ENCODE measurements at places on chromosomes 11 and 22. TPM values are rescaled to one million over a fixed set of nuclear protein-coding genes. Genes with fewer than 3 reads are reported as not detected.
A peak's percentile ranks its signal among the peaks of the same experiment; 100 is the strongest.

KCTD17 gene
- 42.1 TPM for total RNA-seq

GRCh38 chr22:46000081-46001027, 23.4 kb upstream of the WNT7B start:
- DNase-seq, result no peak

DNA sequence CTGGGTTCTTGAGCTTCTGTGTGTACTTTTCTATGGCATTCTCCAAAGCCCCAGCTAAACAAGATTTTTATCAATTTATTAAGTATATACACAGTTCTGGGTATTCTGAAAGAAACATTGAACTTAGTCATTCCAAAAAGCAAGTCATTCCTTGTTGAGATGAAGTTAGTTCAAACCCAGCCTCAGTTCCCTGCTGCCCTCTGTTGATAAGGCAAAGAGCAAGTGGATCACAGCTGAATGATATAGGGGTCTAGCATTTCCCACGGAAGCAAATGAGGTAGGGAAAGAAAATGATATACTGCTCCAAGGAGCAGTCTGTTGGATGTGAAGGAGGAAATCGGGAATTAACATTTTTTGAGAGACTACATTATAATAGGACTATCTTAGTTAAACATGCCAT, 841.8 kb upstream of the TENM4 start:
- no peak for DNase-seq

DNA sequence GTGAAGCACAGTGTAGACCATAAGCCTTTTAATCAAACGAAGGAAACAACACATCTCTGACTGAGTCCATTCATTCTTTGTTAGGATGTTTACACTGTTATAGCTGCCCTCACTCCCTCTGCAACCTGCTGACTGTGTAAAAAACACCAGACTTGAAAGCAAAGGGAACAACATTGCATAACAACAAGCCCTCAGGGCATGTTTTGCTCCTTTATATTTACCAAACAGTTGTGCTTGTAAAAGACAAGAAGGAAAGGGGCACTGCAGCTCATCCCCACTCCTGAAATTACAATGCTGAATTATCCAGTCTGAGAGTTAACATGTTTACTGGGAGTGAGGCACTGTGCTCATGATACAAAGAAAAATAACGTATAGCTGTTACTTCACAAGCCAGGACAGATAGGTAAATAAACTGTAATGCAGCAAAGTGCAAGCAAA, 46.4 kb downstream of the RAB30 start:
- DNase-seq, result no peak

DNA sequence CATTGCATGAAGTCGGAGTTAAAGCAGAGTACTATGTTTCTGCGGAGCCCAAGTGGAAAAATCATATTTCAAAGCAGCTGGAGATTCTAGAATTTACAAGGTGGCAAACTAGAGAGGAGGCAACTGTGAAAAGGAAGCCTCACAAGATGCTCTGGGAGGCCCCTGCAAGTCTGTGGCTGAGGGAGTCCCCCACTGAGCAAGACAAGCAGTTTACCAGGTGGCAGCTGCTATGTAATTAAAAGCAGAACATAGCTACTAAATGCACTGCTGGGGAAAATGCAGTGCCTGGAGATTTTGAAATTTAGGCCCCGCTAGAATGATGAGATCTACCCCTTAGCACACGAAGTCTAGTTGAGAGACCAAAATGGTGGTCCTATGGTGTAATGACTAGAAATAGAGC, 728.0 kb downstream of the OPCML start:
- DNase-seq, result no peak

DNA sequence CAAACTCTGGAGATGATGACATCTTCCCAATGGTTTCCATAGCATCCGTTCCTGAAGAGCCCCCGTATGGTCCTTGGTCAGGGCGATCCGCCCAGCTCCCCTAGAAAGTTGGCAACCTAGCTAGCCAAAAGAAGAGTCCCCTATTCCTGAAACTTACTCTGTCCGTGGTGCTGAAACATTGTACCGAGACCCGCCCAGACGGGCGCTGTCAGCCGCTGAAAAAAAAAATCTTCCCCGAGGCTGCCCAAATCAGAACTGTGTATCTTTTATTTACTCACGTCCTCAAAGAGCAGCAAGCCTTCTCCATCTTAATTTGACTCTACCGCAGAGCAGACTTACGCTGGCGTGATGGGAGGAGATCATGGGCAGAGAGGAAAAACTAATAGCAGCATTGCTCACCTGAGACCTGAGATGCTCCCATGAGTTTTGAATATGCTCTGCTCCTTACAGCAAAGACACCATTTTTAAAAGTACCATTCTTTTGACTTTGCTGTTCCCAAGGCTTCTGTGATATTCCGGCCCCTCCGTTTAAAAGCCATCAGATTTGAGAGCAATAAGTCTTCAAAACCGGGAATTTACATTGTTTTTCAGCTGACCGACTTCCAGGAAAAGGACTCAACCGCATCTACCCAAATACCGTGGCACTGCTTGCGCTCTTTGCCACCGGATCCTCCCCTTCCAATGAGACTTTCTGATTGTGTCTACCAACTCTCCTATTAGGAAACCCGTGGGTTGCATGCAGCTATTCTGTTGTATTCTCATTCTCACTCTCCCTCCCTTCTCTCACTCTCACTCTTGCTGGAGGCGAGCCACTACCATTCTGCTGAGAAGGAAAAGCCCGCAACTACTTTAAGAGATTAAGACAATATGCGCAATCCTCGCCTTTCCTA, at the start of gene SLC17A6:
SLC17A6 (plus strand) TSS at position 786 of the 890 bp plus-strand sequence. CDS start 153 bp downstream, outside the sequence.
- peak; percentile 30 for DNase-seq

DNA sequence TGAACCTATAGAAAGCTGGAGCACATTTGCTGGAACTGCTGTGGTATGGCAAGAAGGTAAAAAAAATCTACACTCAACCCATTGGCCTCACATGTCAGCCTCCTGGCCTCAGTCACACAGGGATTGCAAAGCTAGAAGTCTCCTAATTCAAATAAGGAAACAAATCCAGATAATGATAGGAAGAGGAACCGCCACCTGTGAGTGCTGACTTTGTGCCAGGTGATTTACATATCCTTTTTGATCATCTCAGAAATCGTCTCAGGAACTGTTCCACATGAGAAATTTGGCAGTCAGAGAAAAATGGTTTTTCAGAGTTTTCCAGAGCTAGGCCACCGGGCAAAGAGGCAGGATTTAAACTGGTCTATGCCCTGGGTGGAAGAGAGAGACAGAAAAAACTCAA, 986 bp downstream of the NLRP10 start:
- DNase-seq, result no peak

CATSPER1 gene
- not detected for total RNA-seq

VEGFB gene
- 22.4 TPM for total RNA-seq

DNA sequence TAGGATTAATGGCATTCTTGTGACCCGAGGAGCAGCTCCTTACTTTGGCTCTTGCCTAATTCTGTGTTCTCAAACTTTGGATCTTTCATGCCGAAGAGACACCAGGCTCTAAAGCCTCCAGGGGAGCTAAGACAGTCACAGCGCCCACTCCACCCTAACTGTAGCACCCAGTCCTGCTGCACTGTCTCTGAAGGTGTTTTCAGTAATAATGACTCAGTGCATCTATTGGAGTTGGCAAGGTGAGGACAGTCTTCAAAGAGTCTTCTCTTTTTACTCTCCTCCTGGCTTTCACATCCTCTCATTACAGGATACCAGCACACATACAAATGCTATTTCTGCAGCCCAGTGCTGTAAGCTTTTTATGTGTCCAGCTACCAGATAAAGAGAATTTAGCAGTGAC, 69.4 kb downstream of the PPFIBP2 start:
- no peak for DNase-seq

DNA sequence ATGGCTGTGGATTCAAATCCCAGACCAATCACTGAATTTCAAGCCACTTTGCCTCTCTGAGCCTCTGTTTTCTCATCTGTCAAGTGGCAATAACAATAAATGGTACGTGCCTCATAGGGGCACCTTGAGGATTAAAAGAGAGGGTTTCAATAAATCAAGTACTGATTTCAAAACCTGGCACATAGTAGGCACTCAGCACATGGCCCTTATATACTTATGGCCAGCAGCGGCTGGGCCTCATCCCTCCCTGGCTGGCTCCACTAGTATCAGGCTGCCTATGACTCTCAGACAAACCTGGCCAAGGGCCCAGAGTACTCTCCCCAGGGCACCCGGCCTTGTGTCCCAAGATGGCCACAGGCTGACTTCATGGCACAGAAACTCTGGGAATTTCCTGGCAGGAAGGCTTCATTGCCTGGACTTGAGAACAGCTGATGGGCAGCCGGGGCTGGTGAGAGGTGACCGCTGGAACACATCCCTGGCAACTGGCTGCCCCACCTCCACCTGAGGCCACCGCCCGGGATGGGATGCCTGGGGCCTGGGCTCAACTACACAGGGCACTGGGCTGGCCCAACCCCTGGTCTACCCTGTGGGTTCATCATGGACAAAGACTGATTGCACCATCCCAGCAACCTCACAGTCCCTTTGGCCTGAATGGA, 3.4 kb downstream of the FADS3 start:
- DNase-seq, result peak; percentile 91
